CD4-positive, alpha-beta T cell treated with Interleukin-15 for 1 hour (primary cell): ENCODE measurements at places on chromosomes 11 and 22.

DNA sequence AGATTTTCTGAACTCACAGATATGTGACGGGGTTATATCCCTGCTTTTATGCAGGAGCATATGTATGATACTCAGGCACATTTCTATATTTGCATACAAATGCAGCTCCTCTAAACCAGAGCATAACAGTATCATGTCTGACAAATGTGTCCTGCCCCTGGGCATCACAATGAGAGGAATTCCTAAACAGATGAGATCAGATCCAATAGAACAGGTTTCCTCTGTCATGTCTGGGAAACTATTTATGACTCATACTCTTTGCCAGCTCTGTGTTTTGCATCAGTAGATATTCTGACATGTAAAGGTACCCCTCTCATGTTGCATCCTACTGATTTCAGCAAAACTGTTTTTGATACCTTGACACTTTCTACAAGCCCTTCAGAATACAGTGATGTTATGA lies 29.4 kb downstream of the SYT9 start:
- no peak for DNase-seq

- DNase-seq: no peak
These were observed 3.9 kb upstream of the BIRC3 start for GRCh38 chr11:102313238-102313940.

GRCh38 chr11:71252269-71252769 lies at the start of gene SHANK2:
Gene SHANK2 (minus strand): TSS chr11:71252577. CDS start chr11:71147326, 105,251 bp downstream.
- no peak for DNase-seq

- no peak for DNase-seq
These were observed 189.0 kb downstream of the DDX10 start for GRCh38 chr11:108853864-108854263.

- DNase-seq: no peak
These were observed 18.2 kb upstream of the MUC5AC start for GRCh38 chr11:1139441-1140083.

DNA sequence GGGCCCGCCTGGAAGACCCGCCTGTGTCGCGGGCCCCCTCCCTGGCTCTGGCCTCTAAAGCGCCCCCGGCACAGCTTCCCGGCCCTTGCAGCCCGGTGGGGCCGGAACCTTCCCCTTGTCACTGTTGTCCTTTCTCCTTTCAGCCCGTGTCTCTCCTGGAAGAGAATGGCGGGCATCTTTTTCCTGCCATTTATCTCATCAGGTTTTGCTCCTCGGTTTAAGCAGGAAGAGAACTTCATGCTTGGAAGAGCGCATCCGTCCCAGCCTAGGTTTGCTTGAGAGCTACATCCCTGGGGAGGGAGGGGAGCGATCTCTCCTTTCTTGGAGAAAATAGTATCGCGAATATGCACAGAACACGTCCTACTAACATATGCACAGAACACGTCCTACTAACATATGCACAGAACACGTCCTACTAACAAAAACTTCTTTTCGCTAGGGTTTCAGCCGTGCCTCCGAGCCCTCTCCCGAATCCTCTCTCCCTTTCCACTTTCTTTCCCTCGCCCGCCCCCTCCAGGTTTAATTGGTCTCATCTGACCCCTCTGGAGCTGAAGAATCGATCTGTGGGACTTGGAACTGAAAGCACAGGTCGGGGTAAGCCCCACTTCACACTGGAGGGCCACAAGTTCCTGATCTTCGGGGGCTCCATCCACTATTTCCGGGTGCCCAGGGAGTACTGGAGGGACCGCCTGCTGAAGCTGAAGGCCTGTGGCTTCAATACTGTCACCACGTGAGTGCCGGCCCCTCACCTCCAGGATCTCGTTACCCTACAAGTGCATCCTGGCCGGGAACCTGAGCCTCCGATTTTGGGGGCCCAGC lies 1.2 kb downstream of the GLB1L3 start:
- no peak for DNase-seq
